ENCODE measurements at places on chromosomes 4 and X.

GRCh38 chr4:26372525-26373172 lies 51.8 kb downstream of the RBPJ start:
- peak; percentile 1 for DNase-seq

DNA sequence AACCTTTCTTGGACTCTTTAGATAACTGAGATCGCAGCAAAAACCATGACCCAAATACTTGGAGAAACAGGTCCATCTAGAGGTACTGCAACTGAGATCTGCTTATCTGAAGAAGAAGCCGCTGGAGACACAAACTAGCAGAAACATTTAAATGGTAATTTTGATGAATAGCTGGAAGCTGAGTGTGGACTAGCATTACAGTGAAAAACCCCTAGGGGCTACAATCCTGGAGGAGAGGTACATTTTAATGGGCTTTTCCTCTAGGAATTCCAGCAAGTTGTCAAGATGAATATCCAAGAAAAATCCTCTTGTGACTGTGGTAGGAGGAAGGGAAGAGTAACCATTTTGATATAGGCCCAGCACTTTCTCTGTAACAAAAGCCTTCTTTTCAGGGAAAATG lies 592.5 kb upstream of the GRIA3 start:
- DNase-seq: no peak

DNA sequence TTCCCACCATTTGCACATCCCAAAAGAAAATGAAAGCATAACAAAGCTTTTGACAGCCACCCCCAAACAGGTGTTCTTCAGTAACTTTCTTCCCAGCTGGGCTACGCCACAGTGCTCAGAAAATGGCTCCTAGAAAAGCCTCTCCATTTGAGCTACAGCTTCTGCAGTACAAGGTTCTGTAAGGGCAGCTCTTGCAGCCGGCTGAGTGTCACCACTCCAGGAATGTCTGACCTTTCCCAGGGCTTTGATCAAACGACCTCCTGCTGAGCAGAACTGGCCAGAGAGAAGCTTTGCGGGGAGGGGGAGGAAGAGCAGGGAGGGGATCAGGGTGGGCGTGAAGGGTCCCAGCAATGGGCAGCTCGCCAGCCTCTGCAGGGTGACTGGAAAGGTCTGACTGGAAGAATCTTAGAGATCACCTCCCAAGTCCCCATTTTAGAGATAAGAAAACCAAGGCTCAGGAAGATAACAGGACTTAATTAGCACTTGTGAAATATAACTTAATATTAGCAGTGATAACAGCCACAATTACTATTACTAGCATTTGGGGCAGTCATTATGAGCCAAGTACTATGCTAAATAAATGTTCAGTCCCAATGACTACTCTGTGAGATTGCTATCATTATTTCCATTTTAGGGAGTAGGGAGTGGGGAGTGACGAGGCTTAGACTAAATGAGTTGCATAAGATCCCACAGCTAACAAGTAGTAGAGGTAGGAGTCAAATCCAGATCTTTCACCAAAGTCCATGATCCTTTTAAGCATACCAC lies 51.1 kb downstream of the LEF1 start:
- DNase-seq: no peak

DNA sequence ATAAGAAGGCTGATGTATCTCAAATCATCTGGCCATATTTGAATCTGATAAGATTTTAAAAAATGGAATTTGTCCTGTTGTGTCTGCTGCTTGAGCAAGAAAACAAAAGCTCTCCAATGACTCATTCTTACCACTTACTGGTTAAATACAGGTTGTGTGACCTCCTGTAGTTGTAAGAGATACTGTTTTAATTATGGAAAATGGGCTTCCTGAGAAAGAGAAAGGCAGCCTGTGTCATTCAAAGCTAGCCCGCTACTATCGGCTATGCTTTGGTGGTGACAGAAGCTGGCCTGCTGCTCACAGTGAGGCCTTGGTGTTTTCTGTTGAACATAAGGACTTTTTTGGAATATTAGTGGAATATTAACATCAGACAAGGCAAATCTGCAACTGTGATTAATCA lies 1722.1 kb upstream of the PCDH10 start:
- no peak for DNase-seq

- no peak for DNase-seq
Observed at GRCh38 chrX:1546691-1547251, 9.8 kb upstream of the P2RY8 start.

DNA sequence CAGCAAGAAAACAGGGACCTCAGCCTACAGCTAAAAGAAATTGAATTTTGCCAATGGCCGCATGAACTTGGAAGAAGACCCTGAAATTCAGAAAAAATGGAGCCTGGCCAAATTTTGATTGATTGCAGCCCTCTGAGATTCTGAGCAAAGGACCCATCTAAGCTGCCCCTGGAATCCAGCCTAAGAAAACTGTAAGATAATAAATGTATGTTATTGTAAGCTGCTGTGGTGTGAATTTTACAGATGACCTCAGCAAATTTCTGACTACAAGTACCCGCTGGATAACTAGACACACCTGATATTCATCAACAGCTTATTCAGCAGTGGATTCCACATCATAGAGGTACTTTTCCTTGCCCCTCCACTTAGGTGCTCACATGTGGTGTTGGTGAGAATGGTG lies 119.5 kb upstream of the EPHA5 start:
- no peak for DNase-seq

All from stimulated activated CD8-positive, alpha-beta memory T cell treated with anti-CD3 and anti-CD28 coated beads, Interleukin-4, amount 100 ng/mL, for 4 hours (primary cell).